Esophagus muscularis mucosa (tissue), 4 donors: ENCODE measurements at places on chromosomes 2 and 18. TPM values are rescaled to one million over a fixed set of nuclear protein-coding genes. Genes with fewer than 3 reads are reported as not detected.

DNA sequence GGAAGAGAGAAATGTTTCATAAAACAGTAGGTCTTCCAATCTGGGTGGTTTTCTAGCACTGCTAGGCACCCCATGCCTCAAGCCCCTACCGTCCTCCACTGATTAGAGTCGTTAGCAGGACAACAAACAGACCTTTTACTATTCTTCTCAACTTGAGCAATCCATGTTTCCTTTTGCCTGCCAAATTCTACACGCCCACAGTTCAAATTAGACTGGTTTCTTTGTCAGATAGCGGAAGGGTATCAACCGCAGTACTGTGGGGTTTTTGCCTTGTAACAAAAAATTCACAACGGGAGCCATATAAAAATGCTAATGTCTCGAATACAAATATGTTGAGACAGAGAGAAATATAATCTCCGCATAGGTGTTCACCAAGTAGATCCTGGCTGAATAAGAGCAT is 59.9 kb downstream of the VIT start:
- H3K36me3 ChIP-seq = no peaks in the 10 kb centered on the region
- no peak for DNase-seq
- no peaks in the 10 kb centered on the region for H3K4me1 ChIP-seq
- H3K4me3 ChIP-seq = no peak overlapping the region
- no peaks in the 10 kb centered on the region for H3K27me3 ChIP-seq

DNA sequence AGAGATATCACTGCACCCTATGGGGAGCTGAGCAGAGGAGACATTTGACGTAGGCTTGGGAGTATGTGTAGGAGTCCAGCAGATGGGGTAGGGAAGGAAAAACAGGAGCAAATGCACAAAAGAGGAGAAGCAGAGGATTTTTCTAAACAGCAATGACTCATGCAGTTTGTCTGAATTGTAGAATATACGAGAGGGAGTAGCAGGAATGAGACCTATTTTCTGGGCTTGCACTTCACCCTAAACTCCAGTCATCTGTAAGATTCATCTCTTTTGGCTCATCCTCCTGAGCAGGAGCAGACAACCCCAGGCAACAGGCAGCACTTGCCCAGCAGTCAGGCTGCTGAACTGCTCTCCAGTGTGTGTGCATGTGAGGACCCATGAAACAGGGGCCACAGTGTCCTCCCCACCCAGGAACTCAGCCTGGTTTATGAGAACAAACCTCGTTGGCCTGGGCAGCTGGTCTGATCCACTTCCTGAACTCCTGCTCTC is 100.2 kb upstream of the CDC42EP3 start:
- H3K36me3 ChIP-seq = no peaks in the 10 kb centered on the region
- no peak for DNase-seq
- peak overlapping the region; percentile 83 for H3K27ac ChIP-seq
- H3K27me3 ChIP-seq = no peaks in the 10 kb centered on the region

- no peaks in the 10 kb centered on the region for H3K4me1 ChIP-seq
- no peaks in the 10 kb centered on the region for H3K36me3 ChIP-seq
- H3K4me3 ChIP-seq = no peak overlapping the region
- no peak for DNase-seq
- H3K27ac ChIP-seq = no peak overlapping the region
- H3K27me3 ChIP-seq = no peaks in the 10 kb centered on the region
Measured at GRCh38 chr2:118929059-118929458, 12.9 kb upstream of the MARCO start.

Gene HMSD
- not detected for total RNA-seq

Gene GMCL1
- 10.8 TPM for total RNA-seq

Gene CD226
- 0.42 TPM for total RNA-seq

Gene DAW1
- not detected for total RNA-seq

Gene PLGLB2
- total RNA-seq = 1.2 TPM

Gene IL36B
- not detected for total RNA-seq

Gene AFF3
- 99.5 TPM for total RNA-seq

Gene NAT8
- total RNA-seq = not detected
